Fibroblast of skin of right biceps (primary cell): ENCODE measurements at places on chromosomes 4 and X.

DNA sequence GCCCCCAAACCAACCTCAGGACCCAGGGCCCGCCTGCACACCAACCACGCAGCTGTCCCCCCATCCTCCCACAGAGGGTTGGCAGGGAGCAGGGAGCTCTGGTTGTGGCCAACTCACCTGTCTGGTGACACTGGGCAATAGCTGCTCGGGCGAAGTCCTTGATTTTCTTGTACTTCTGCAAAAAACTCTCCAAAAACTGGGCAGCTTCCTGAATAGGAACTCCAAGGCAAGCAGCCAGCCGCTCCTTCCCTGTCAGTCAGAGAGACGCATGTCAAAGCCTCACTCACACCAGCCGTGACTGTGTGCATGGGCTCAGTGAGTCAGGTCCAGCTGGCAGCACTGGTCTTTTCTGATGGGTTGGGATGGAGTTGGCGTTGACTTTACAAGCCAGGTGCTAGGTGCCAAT is 26.4 kb downstream of the NAT8L start:
- no peak for DNase-seq

GRCh38 chr4:67886281-67886680 is 2.5 kb upstream of the TMPRSS11D start:
- peak; percentile 57 for DNase-seq

- no peak for DNase-seq
Measured at GRCh38 chr4:129138810-129139496, 43.0 kb downstream of the C4orf33 start.

DNA sequence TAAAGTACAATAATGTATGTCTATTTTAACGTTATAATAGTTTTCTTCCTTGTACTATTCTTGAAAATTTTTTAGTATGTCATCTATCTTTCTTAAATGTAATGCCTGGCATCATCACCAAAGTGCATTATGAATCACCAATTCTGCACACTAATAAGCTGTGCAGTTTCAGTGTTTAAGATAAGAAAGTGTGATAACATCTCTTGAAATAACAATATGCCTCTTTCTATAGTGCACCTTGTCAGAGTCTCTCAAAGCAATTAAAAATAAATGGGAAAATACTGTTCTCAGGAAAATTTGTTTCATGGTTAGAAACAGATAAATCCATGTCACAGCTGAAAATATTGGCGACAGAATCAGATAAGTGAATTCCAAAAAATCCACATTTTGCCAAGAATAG is 457.4 kb upstream of the PCDH10 start:
- no peak for DNase-seq

GRCh38 chr4:166625018-166625637 is 609.2 kb downstream of the SPOCK3 start:
- no peak for DNase-seq

DNA sequence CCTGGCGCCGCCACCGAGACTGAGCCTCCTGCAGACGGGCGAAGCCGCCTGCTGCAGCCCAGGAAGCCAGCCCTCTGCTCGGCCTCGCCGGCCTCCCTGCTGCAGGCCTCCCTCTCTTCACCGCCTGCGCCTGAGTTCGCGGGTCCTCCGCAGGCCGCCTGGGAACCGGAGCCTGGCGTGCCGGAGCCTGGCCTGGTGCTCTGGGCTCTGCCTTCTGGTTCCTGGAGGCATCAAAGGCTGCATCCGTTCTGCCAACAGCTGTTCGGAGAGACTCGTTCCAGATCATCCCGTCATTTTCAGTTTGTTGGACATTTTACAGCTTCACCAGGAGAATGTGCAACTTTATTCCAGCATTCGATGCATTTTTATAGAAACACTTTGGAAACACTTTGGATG is 178.0 kb downstream of the DCLK2 start:
- no peak for DNase-seq

GRCh38 chr4:140595065-140595464 is 26.3 kb upstream of the UCP1 start:
- DNase-seq = no peak

- peak; percentile 74 for DNase-seq
Measured at GRCh38 chr4:159434114-159434870, 331.4 kb downstream of the RAPGEF2 start.

GRCh38 chr4:73692254-73692653 is 48.1 kb upstream of the CXCL8 start:
- DNase-seq = peak; percentile 25

GRCh38 chr4:73870768-73871167 is 1.6 kb downstream of the CXCL1 start:
- no peak for DNase-seq

GRCh38 chrX:137575596-137576255 is 9.8 kb downstream of the ZIC3 start:
- DNase-seq = no peak

- DNase-seq = no peak
Measured at GRCh38 chr4:61923179-61923578, 723.1 kb downstream of the ADGRL3 start.

GRCh38 chr4:55407119-55407518 is 11.4 kb downstream of the TMEM165 start:
- no peak for DNase-seq

- DNase-seq = peak; percentile 62
Measured at GRCh38 chrX:46573331-46573891, at the start of gene CHST7. Gene CHST7 (plus strand): TSS chrX:46573765. CDS start chrX:46573932, 167 bp downstream.

DNA sequence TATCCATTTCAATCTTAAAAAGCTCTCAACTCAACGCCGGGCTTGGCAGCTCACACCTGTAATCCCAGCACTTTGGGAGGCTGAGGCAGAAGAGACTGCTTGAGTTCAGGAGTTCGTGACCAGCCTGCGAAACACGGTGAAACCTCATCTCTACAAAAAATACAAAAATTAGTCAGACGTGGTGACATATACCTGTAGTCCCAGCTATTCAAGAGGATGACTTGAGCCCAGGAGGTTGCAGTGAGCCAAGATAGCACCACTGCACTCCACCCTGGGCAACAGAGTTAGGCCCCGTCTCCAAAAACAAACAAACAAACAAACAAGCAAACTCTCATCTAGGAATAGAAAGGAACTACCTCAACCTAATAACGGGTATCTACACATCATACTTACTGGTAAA is 50.8 kb downstream of the PTPN13 start:
- no peak for DNase-seq

- DNase-seq = no peak
Measured at GRCh38 chrX:110758781-110759422, 36.7 kb downstream of the CHRDL1 start.

DNA sequence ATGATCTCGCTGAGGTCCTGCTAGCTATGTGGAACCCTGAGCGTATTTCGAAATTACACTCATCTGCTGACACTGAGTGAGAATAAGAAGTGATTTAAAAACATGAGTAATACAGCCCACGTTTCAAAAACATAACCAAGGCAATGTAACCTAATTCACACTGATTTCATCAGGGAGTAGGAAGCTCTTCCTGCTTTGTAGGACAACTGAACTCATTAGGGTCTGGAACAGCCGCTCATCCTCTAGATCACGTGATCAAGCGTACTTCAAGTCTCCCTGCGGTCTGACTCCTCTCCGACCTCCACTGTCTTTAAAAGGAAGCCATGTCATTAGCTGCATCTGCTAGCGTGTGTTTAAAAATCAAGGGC is 138.0 kb downstream of the NSUN7 start:
- DNase-seq = peak; percentile 92

GRCh38 chr4:140363051-140363450 is 10.4 kb upstream of the SCOC start:
- DNase-seq = no peak

DNA sequence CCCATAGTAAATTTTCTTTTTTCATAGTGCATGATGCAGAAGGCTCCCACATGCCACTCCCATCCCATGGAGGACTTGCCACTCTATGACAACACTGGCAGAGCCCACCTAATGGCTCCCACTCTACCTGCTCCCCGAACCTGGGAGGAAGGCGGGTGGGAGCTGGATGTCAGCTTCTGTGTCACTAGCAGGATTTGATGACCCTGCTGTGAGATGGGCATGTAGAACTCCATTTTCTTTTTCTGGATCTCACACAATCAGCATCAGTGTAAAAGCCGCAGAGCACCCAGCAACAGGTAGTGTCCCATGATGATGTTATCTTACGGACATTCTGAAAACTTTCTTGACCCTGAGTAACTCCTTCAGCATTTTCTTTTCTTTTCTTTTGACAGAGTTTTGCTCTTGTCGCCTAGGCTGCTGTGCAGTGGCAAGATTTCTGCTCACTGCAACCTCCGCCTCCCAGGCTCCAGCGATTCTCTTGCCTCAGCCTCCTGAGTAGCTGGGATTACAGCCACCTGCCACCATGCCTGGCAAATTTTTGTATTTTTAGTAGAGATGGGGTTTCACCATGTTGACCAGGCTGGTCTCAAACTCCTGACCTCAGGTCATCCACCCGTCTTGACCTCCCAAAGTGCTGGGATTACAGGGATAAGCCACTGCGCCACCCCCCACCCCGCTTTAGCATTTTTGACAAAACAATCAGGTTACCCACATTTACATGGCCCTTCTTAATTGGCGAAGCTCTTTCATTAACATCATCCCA is 15.0 kb upstream of the ADH1A start:
- no peak for DNase-seq

DNA sequence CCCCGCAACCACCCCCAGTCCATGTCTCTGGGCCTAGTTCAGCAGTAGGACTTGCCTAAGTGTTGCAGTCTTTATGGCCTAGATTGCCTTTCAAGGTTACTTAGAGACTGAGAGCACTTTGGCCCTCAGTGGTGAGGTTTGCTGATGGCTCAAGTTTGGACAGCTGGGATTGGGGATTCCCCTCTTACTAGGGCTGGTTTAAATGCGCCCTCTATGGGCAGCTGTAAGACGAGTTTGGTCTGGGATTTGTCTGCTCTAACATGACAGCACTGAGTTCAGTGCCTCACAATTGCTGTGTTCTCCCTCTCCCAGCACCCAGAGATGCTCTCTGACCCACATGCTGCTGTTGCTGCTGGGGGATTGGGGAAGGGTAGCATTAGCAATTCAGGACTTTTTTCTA is 23.1 kb downstream of the DACH2 start:
- DNase-seq = peak; percentile 0

- no peak for DNase-seq
Measured at GRCh38 chr4:616911-617643, 8.3 kb upstream of the PDE6B start.

DNA sequence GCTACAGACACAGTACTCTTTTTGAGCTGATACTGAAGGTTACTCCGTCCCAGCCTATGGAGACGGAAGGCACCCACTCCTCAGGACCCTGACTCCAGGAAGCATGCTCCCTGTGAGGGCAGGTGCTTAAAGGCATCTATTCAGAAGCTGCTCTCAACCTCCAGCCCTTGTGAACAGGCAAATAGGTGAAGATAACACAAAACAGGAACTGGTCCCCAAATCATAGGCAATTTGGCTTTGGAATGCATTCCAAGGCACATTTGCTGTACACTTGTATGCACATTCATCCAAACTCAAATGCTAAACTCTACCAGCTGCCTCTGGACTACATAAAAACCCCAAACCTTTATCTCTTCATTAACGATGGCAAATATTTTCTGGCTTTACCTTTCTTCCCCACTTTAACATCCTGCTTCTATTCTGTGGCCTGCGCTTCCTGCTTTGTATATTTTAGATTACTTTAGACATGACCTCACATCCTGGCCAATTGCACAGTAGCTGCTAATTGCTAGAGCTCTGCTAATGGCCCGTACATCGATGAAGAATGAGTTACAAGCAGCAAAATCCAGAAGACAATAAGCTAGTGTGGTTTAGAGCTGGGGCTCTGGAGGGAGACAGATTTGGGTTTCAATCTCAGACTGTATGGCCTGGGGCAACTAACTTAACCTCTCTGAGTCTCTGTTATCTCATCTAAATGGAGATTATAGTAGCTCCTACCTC is 3.2 kb downstream of the SEL1L3 start:
- DNase-seq = peak; percentile 42

DNA sequence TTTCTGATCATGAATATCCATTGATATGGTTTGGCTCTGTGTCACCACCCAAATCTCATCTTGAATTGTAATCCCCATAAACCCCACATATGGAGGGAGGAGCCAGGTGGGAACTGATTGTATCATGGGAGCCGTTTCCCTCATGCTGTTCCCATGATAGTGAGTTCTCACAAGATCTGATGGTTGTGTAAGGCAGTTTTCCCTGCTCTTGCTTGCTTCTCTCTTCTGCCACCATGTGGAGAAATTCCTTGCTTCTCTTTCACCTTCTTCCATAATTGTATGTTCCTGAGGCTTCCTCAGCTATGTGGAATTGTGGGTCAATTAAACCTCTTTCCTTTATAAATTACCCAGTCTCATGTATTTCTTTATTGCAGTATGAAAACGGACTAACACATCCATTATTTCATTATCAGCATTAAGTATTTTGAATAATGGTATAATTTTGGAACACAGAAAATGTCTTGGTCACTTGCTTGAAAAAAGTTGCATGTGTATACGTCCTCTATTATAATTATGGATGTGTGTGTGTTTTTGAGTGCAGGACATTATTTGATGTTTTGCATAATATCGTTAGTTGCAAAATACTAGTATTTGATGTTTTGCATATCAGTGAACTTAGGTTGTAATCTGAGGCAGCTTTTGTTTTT is 334.6 kb downstream of the PCDH10 start:
- DNase-seq = peak; percentile 42

DNA sequence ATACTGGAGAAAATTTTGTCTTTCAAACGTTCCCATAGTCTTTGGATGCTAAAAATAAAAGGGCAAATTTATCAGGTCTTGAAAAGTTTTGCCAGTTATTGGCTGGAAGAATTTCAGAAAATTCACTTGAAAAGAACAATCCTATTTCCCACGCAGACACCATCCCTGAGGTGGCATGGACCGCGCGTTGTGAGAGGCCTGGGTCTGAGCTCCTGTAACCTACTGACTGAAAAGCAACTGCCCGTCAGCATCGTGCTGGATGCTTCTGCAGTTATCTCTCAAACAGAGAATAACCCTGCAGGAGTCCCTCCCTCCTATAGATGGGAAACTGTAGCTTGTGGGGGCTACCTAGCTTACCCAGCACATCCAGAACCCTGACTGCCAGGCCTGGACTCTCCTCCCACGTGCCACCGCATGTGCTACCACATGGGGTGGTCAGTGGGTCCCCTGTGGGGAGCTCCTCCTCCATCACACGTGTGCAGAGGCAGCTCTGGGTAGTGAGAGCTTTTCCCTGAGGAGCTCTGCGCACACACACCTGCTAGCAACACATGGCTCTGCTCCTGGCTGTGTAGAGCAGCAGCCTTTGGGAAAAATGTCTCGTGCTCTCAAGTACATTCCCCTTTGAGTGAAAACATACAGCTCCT is 36.1 kb downstream of the NSG1 start:
- no peak for DNase-seq

GRCh38 chr4:105613306-105613705 is 60.9 kb downstream of the ARHGEF38 start:
- DNase-seq = no peak

- DNase-seq = no peak
Measured at GRCh38 chr4:26529479-26529878, 39.2 kb upstream of the CCKAR start.

GRCh38 chr4:138938366-138938690 is 77.3 kb upstream of the NOCT start:
- peak; percentile 57 for DNase-seq
